Amygdala (tissue), 56 donors: ENCODE measurements at places on chromosomes 1 and 21.
A peak's percentile ranks its signal among the peaks of the same experiment; 100 is the strongest.

DNA sequence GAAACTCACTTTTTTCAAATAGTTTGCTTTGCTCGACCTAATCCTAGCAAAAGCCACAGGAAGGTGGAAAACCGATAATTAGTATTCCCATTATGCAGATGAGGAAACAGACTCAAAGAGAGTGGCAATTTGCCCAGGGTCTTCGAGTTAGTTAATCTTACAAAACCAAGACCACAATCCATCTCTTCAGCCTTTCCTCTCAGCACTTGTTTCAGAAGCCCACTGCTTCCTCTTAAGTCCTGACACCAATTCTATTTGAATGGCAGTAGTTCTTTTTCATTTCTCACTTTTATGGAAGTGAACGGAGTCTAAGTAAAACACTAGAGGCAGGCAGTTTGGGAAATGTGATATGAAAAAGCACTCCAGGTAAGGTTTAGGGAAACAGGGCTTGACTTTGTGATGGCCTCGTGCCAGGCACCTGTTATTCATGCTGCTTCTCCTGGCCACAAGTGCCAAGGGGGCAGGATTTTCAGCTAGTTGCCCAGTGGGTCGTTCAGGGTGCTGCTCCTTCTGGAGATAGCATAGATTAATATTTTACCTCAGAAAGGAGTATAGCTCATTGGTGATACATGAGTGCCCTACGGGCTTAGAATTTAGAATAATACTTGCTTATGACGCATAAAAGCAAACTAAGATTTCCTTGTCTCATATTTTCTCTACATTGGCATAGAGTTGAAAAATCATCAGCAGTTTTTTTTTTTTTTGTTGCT lies 76.6 kb upstream of the NRIP1 start:
- no peak for DNase-seq

DNA sequence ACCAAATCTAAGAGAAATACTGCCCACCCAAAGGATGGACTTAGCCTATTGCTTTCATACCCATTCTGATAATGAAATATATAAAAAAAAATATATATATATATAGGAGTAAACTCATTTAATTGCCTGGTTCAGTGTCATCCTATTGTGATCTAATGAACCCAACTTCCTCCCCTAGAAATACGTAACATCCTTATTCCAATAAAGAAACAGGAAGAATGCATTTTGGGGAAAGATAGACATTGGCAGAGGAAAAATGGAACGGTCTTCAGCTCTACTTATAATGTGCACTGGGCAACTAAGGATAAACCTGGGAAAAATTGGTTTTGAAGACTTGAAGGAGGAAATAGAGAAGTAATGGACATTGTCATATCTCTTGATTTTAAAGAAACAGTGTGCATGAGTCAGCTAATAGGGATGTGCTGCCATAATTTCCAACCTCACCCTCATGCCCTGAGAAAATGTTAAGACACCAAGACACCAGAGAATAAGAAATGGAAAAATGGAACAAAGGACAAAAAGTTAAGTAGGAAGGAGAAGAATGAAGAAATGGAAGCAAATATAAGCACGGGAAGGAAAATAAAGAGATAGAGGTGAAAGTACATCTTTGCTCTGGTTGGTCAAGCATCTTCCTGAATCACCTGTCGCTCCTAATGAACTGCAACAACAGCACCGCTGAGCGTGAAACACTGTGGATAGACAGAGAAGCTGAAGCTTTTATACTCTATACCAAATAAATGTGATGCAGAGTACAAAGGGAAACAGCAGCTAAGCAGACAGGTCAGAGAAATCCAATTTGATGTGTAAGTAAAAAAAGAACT lies 5.4 kb downstream of the UBR4 start:
- DNase-seq = no peak

- no peak for DNase-seq
These were observed 246.5 kb downstream of the TOMM20 start for GRCh38 chr1:234881893-234882771.

- DNase-seq = no peak
These were observed 22.3 kb downstream of the ZBTB8B start for GRCh38 chr1:32487182-32487581.

GRCh38 chr1:38293567-38293966 lies 247.0 kb upstream of the POU3F1 start:
- no peak for DNase-seq

- no peak for DNase-seq
These were observed 4.6 kb upstream of the BTG2 start for GRCh38 chr1:203300441-203301330.

DNA sequence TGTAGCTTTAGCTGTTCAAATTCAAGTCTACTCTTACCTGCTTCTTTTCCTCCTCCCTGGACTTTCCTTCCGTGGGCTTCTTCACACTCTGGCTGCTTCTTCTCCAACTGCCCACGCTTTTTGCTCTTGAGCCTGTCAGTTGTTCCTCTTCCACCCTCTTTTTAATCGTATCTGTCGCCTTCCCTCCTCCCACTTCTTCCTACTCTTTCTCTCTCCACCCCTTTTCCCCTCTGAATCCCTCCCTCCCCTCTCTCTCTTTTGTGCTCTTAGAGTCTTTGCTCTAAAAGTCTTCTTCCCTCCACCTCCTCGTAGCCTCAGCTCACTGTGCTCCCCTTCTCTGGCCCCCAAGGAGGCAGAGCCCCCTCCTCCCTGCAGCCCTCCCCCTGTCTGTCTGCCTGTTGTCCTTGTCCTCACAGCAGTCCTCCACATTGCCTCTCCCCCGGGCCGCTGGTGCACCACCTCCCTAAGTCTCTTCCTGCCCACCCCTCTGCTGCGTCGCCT lies 12.9 kb upstream of the GJA5 start:
- no peak for DNase-seq

DNA sequence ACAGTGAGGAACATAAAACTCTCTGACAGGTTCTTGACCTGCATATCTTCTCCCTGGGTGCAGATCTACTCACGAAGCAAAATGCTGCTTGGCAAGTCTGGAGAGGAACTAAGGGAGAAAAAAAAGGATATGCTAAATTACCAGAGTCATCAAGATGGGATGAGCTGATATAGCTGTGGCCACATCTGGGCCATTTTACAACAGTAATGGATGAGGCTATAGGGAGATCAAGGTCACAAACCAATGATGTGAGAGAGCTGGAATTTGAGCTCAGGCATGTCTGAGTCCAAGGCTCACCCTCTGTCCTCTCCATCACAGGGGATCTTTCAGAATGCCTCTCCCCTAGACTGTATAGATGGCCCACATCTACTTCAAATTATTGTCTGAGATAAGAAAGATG lies 26.2 kb downstream of the ZMYND12 start:
- no peak for DNase-seq

- DNase-seq = no peak
These were observed 20.7 kb downstream of the FOXO6 start for GRCh38 chr1:41381692-41382479.

DNA sequence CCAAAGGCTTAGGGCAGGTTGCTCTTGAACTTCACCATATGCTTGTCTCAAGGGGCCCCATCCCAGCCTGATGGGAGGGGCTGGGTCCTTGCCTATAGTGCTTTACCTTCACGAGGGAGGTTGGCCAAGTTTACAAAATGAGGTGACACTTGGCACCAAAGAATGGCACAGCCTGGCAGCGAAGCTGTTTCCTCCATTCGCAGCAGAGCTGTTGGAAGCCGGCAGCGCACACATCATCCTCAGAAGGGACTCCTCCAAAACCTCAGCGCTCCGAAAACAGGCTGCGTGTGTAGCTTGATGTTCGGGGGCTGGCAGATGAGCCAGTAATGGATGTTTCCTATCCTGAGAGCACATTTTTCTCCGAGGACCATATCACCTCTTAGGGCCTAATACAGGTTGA lies 116.8 kb downstream of the KAZN start:
- no peak for DNase-seq

- DNase-seq = peak; percentile 17
These were observed 11.5 kb downstream of the KCNA2 start for GRCh38 chr1:110594456-110595352.
